ENCODE measurements at places on chromosomes 1 and 21.

DNA sequence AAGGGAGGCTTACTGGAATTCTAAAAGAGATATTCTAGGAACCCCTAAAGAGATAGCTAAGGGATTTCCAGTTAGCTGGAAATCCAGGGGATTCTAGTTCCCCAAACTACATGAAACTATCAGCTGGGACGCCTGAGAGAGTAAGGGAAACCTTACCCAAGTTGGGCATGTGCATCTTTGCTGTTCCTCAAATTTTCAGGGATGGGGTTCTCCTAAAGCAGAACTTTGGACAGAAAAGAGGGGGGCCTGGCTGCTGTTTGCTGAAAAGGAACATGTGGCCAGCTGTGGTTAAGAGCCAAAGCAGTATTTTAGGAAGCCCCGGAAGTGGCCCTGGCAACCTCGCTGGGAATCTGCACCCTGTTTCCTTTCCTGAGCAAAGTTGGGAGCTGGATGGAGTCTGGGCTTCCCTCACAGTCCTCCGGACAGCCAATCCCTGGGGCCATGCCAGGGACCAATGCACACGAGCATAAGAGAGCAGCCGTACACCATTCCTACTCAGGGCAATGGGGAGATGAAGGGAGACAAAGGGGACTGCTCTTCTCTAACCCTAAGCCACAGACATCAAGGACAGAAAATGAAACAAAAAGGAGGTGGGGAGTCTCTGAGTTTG lies 154.3 kb downstream of the PLXNA2 start:
- no peak for DNase-seq

DNA sequence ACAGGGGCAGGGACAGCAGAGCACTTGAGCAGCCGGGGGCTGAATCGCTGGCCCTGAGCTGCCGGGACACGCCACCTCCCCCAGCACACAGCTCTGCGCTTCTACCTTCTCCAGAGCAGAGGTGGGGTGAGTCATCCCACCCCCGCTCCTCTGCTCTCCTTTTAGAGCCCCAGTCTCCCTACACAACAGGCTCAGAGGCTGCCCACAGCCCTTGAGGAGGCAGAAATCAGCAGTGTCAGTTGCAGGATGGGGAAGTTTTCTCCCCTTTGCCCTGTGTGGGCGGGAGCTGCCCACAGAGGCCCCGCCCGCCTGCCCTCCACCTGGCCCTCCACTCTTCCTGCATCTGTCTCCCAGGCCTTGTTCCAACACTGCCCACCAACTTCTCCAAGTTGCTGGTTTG lies 94.6 kb downstream of the STUM start:
- peak; percentile 80 for DNase-seq

DNA sequence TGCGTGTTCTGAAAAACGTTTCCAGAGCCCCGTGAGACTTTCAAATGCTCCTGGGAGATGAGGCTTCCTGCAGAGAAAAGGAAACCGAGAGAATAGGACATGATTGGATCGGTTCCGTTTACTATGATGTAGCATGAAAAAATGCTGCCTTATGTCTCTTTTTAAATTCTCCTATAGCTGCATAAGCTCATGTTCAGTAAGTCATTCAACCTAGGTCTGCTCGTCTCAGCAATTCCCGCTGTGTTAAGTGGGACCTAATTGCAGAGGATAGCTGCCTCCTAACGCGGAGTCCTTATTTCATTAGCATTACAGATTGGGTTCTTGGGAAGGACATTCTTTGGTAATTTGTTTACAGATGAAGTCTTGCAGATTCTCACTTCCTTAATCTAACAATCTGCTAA lies 165.3 kb downstream of the GALNT2 start:
- DNase-seq: no peak

DNA sequence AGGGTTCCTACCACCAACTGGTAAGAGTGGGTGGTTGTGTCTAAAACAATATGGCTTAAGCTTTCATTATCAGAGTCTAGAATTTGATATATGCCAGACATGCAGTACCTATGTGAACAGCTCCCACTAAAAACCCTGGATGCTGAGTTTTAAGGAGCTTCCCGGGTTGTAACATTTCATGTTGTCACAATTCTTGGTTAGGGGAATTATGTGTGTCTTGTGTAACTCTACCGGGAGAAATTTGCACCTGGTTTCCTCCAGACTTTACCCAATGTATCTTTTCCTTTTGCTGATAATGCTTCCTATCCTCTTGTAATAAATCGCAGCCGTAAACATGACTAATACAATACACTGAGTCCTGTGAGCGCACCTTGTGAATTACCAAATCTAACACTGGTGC lies 48.3 kb downstream of the ARID4B start:
- no peak for DNase-seq

DNA sequence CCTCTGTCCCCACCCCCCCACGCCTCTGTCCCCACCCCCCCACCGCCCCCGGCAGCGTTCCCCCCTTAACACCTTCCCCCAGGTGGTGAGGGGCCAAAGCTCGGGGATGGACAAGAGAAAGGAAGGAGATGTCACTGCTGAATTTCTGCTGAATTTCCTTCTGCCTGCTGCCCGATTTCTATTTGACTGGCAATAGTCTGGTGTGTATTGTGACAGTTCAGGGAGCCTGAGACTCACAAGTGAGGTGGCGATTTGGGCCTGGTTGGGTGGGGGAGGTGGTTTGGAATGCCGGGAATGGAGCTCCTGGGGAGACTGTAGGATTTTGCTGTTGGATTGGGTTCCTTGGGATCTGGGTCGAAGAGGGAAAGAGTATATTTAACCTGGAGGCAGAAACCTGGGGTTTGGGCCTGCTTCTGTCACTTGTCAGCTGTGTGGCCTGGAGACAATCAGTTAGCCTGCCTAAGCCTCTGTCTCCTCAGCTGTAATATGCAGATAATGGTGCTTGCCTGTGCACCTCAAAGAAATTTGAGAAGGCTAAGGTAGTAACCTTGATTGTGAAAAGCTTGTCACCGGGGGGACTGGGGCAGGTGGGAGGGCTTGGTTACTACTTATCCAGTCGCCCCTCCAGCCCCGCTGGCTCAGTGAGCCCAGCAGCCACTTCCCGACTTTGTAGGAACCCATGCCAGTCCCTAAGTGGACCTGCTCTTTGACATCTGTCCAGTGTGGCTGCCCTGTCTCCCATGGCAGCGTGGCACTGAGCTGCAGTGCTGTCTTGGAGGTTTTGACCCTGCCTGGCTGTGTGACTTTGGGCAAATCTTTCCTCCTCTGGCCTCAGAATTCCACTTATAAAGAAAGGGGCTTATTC lies 7.7 kb upstream of the LMNA start:
- DNase-seq: no peak

- peak; percentile 65 for DNase-seq
These were observed 71.8 kb downstream of the CD58 start for GRCh38 chr1:116498789-116499628.

DNA sequence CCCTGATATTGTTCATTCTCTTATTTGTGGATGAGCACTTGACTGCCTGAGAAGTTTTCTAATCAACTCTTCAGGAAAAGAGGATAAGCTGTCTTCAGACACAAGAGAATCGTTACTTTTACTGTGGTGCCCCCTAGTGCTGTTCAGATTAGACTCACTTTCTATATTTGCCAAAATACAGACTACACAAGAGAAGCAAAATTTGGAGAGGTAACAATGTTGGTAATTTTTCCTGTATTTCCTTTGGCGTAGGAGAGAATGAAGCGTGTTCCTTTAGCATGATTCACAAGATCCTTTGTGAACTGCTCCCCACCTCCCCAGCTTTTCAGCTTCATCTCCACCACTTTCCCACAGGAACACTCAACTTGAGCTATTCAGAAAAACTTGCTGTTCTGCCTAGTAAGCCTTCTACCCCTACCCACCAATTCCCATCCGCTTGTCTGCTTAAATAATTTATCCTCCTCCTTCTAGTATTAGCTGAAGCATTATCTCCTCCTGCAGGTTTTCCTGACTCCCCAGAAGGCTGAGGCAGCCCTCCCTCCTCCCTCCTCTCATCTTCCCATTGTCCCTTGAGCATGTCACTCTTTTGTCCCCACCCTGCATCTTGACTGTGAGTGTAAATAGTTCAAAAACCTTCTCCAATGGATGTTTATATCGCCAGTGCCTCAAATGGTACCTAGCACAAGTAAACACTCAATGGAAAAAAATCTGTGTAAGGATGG lies 4.5 kb downstream of the TNFSF4 start:
- DNase-seq: peak; percentile 24

DNA sequence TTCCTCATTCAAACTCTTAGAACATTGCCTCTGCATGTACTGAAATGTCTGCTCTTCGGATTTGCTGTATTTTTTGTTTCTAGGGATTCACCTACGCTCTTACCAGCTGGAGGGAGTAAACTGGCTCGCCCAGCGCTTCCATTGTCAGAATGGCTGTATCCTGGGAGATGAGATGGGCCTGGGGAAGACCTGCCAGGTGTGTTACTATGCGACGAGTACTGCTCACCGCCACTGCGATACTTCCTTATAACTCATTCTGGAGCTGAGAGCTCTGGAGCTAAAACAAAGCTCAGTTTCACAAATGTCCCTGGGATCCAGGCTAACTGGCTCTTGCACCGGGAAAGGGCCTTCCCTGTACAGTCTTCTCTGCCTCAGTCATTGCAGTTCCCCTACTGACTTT lies 10.1 kb downstream of the CHD1L start:
- DNase-seq: no peak

DNA sequence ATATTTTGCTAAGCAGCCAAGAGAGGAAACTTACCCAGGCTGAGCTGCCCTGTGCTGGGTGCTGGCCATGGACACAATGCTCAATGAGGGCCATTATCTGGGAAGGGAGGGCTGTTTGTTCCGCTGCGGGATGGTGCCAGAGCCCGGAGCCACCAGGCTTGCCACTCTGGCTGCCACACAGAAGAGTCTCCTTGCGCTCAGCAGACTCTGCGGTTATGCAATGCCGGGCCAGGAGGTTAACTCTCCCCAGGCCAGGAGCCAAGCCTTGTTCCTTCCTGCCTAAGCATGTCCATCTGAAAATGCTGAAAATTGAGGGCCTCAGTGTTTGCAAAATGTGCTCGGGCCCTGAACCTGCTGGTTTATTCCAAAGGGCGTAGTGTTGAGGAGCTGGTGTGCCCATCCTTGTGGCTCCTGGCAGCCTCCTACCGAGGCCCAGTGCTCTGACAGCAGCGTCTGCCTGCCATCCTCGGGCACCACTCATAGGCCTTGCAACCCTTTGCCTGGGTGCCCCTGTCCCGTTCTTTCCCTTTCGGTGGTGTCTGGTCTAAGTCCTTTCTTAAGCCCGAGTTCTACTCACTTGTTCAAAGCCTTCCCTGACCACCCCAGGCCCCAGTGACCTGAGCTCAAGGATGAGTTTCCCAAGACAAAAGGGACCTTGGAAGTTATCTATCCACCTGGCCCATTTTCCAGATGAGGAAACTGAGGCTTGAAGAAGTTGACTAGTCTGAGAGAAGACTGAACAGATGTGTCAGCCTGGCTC lies 133.8 kb upstream of the EDN2 start:
- DNase-seq: no peak

- no peak for DNase-seq
These were observed 45.5 kb downstream of the ATP5PF start for GRCh38 chr21:25689226-25689625.

GRCh38 chr1:61450872-61451571 lies 273.9 kb downstream of the TM2D1 start:
- no peak for DNase-seq

DNA sequence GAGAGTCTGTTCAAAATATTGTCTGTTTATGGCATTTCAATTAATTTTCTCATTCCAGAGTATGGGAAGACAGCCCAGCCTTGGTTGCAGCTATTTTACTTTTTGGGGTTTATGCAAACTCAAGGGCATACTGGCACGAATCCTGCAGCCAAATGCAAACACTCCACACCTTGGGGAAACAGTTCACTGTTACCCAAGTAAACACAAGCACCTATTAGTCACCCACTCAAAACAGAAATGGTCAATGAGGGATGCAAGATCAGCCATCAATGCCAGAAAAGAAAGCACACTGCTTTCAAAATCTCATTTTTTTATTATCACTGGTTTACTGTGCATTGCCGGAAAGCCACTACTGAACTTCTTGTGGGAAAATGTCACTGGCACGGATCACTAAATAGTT lies 170.6 kb downstream of the RUNX1 start:
- no peak for DNase-seq

DNA sequence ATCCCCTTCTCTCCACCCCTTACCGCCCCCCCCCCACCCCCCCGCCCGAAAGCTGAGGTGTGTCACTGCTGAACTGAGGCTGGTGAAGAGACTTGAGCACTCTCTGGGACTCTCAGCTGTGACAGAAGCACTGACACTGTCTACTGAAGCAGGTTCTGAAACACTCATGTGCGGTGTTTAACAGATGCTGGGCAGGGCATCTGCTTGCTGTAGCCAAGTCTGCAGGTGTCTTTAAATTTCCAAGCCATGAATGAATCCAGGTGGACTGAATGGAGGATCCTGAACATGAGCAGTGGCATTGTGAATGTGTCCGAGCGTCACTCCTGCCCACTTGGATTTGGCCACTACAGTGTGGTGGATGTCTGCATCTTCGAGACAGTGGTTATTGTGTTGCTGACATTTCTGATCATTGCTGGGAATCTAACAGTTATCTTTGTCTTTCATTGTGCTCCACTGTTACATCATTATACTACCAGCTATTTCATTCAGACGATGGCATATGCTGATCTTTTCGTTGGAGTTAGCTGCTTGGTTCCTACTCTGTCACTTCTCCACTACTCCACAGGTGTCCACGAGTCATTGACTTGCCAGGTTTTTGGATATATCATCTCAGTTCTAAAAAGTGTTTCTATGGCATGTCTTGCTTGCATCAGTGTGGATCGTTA lies at the start of gene GPR52:
GPR52 (plus strand) TSS at position 99 of the 665 bp plus-strand sequence; CDS start at position 247, 148 bp downstream.
- DNase-seq: no peak

GRCh38 chr1:173112129-173112528 lies 61.4 kb upstream of the TNFSF18 start:
- DNase-seq: no peak

DNA sequence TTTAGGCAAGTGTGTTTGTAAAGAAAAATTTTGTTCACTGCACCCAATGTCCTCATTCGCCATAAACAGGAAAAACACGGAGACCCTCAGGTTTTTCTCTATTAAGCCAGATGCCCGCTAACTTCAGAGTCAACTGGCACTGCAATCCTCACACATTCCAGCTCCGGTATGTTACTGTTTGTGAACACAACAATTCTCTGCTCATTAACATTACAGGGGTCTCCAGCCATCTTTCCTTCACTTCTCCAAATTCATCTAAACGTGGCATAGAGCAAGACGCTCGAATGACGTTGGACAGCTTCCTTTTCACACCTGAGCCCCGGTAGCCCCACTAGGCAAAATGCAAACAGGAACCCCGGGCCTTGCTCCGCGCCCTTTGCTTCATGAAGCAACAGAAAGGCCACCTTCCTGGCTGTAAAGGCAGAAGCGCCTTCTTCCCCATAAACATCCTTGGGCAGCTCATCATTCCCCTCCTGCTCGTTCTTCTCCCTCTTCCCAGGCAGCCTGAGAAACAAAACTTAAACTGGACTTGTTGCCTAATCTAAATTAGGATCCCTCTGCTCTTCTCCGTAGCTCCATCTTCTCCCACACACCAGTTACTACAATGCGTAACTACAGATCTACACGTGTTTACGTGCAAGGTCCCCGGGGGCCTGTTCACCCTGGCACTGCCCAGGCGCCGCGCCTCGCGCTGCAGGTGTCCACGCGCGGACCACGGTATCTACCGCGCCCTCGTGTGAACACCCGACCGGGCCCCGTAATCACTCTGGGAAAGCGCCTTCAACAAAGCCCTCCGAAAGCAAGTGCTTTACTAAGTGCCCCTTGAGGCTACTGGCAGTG lies 1.2 kb downstream of the LBR start:
- DNase-seq: peak; percentile 58
